Stimulated activated naive B cell treated with anti-CD40 and anti-IgM and Interleukin-4, amounts not matched to agents 10 μg/mL and 1 μg/mL and 100 μg/mL, for 72 hours (primary cell): ENCODE measurements at places on chromosomes 4 and X.

DNA sequence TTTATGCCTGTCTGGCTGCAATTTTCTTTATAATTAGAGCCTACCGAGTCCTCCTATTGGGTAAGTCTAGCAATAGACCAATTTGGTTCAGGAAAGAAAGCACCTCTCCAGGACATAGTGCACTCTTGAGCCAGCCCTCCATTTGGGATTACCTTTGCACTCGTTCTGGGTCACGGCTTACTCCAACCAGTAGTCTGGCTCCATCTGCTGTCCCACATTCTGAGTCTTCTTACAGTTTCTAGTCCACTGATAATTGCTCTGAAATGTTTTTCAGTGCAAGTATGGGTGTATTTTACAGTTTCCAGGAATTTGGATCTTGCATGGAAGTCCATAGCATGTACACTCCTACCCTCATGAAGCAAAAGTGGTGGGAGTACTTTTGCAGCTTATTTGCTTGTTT, 34.8 kb upstream of the USP51 start:
- DNase-seq: no peak

GRCh38 chr4:8427761-8428287, 12.7 kb downstream of the ACOX3 start:
- peak; percentile 28 for DNase-seq

GRCh38 chr4:118962540-118962939, 73.9 kb downstream of the SYNPO2 start:
- no peak for DNase-seq

- DNase-seq: peak; percentile 4
Observed at GRCh38 chrX:101057093-101057714, 5.3 kb upstream of the TRMT2B start.

DNA sequence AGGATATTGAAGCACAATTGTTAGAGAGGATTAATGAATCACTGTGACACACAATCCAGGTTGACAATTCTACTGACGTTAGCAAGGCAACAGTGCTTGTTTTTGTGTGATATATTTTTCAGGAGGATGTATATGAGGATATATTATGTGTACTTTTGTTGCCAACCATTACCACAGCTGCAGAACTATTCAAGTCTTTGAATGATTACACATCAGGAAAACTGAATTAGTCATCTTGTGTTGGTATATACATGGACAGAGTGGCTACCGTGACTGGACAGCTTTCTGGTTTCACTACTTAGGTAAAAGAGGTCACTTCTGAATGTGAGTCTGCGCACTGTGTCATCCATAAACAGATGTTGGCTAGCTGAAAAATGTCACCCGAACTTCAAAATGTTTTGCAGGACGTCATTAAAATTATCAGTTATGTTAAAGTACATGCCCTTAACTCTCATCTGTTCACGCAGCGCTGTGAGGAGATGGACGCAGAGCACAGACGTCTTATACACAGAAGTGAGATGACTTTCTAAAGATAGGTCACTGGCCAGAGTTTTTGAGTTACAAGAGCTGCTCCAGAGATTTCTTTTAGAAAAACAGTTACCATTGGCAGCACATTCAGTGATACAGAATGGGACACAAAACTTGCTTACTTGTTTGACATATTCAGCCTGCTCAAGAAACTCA, 69.0 kb downstream of the MRPL1 start:
- no peak for DNase-seq

- no peak for DNase-seq
Observed at GRCh38 chr4:155822572-155822971, 43.5 kb downstream of the ASIC5 start.

- no peak for DNase-seq
Observed at GRCh38 chrX:129480889-129481288, 42.4 kb downstream of the SMARCA1 start.

GRCh38 chr4:55830716-55831115, 11.1 kb downstream of the EXOC1L start:
- DNase-seq: no peak

DNA sequence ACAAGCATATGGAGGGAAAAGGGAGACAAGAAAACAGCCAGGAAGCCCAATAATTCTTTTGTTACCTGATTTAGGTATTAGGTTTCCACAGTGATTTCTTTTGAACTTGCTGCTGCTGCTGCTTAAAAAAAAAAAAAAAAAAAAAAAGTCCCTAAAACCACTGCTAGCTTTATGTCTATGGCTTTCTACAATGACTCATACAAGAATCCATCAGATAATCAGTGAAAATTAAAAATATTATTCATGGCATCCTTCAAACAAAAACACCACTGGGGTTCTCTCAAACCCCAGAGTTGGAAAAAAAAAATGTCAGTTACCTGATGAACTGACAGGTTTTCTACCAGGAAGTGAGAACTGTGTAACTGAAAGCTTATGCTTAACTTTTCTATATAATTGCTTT, 14.3 kb downstream of the EPHA5 start:
- DNase-seq: no peak

DNA sequence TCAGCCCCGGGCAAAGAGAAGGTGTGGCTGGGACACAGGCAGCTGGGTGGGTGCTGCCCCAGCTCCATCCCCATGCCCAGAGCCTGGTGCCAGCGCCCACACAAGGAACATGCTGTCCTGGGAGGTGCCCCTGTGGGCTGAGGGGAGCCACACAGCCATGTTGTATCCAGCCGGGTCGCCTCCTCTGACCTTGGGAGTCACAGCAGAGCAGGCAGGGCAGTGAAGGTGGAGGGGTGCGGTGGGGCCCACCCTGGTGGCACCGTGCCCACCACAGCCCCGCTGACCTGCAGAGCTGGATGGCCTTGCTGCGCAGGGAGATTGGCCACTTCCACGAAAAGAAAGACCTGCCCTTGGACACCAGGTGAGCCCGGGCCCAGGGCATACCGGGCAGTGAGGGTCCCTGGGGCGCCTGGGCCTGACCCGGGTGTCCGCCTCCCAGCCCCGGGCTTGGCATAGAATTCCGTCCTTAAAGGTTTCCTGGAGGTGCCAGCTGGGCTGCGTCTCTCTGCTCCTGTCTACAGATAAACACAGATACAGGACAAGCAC, 18.7 kb upstream of the ADD1 start:
- no peak for DNase-seq

- DNase-seq: no peak
Observed at GRCh38 chrX:69613946-69614345, 2.0 kb upstream of the EDA start.

- no peak for DNase-seq
Observed at GRCh38 chrX:15546745-15547144, 46.1 kb downstream of the BMX start.

DNA sequence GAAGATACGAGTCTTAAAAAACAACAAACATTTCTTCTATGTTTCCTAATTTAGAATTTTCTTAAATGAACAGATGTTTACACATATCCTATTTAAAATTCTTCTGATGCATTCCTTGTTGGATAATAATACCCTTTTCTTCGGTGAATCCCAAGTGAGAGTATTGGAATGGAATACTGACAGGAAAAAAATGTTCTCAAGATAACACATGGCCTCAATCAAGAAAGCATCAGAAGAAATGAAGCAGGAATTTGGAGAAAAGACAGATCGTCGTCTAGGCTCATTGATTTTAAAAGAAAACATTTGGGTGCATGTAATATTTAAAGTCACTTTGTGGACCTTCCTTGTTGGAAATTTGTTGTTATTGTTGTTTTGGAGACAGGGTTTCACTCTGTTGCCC, 196.9 kb upstream of the ANK2 start:
- no peak for DNase-seq

- no peak for DNase-seq
Observed at GRCh38 chr4:137748616-137749015, 216.3 kb upstream of the PCDH18 start.

- DNase-seq: no peak
Observed at GRCh38 chrX:48695925-48696300, 621 bp upstream of the SUV39H1 start.

- no peak for DNase-seq
Observed at GRCh38 chr4:103996064-103996463, 276.3 kb upstream of the TACR3 start.

- no peak for DNase-seq
Observed at GRCh38 chrX:147779173-147779572, 132.5 kb upstream of the FMR1 start.

DNA sequence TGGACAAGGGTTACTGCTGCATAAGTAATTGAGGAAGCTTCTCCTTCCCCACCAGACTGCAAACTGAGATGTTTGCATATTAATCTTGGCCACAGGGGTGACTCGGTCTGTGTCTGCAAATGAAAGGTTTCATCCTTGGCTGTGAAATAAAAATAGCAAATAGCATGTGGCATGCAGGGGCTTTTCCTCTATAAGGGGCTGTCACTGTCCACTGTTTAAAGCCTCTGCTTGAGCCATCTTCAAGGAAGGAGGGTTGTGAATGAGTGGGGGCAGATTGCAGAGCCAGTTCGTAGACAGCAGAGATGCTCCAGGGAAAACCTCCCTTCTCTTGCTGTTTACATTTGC, 33.3 kb downstream of the TMSB4X start:
- DNase-seq: no peak

- no peak for DNase-seq
Observed at GRCh38 chr4:86971355-86971683, 36.5 kb downstream of the AFF1 start.

- no peak for DNase-seq
Observed at GRCh38 chr4:102483120-102483519, 18.0 kb upstream of the NFKB1 start.

GRCh38 chr4:111174331-111174730, 551.5 kb upstream of the PITX2 start:
- DNase-seq: no peak

- no peak for DNase-seq
Observed at GRCh38 chrX:97397371-97397770, 513.7 kb downstream of the RPA4 start.

DNA sequence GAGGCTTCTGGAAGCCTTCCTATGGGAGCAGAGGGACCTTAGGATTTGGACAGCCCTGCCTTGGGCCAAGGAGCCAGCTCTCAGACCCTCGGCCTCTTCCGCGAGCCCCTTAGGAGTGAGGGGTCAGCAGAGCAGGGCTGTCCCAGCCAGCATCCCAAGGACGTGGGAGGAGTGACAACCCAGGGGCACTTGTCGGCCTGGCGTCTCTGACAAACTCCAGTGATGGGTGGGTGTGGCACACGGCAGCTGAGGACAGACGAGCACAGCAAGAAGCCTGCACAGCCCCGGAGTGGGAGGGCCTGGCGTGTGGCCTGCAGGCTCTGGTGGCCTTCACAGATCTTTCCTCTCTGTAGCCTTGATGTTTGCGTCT, 11.6 kb upstream of the TNIP2 start:
- no peak for DNase-seq

GRCh38 chrX:1111601-1112300, 100.7 kb downstream of the CRLF2 start:
- no peak for DNase-seq

GRCh38 chr4:152189451-152190179, 346.3 kb downstream of the FBXW7 start:
- DNase-seq: no peak

DNA sequence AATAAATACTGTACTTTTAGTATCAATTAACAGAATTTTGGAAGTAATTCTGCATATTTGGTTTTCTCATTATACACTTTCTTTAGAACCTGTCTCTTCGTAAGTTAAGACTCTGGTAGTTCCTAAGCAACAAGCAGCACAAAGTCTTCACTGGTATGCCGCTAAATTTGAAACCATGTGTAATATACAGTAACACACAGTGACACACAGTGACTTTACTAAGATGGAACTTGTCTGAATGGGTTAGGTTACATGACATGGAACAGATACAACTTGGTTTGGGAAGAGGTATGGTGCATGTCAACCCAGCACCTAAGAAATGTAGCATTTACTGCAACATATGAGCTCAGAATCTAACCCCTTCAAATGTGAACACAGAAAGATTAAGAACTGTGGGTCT, 83.5 kb upstream of the PRSS48 start:
- no peak for DNase-seq

DNA sequence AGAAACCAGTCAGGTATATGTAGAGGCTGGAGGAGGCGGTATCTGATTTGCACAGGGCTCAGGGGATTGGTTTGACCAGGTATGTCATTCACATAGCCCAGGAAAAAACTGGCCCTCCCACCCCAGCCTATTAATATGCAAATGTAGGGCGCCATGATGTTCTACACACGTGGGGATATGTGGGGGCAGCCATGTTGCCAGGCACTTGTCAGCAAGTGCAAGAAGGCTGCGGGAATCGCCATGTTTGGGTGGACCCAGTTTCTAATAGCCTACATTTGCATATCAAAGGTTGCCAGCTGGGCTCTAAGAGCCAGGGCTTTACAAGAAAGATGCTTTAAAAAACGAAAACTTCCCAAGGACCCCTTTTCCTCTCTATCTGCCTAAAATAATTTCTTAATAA, 335.1 kb downstream of the SMARCA1 start:
- DNase-seq: no peak

- no peak for DNase-seq
Observed at GRCh38 chr4:8905773-8906667, 34.4 kb upstream of the HMX1 start.

GRCh38 chrX:21741364-21741763, 16.6 kb downstream of the SMPX start:
- DNase-seq: no peak

GRCh38 chr4:22356987-22357596, 158.8 kb downstream of the ADGRA3 start:
- no peak for DNase-seq

GRCh38 chr4:41106081-41106480, 108.3 kb downstream of the APBB2 start:
- DNase-seq: no peak

DNA sequence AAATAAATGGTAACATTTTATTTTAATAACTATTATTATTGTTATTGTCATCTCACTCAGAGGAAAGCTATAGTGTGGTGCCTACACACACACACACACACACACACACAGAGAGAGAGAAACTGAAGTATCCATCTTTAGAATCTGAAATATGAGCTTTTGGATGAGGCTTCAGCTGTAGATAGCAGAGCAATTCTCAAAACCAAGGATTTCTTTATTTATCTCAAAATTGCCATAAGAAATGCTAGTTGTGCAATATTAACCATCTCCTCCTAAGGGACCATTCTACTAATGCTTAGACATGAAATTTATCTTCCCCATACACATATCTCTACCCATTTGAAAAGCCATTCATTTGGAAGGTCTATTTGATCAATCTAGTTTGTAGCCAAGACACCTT, 50.1 kb upstream of the SGMS2 start:
- no peak for DNase-seq

GRCh38 chrX:138921031-138921430, 209.5 kb upstream of the FGF13 start:
- DNase-seq: no peak

GRCh38 chr4:38605181-38605752, 58.7 kb upstream of the KLF3 start:
- DNase-seq: no peak

DNA sequence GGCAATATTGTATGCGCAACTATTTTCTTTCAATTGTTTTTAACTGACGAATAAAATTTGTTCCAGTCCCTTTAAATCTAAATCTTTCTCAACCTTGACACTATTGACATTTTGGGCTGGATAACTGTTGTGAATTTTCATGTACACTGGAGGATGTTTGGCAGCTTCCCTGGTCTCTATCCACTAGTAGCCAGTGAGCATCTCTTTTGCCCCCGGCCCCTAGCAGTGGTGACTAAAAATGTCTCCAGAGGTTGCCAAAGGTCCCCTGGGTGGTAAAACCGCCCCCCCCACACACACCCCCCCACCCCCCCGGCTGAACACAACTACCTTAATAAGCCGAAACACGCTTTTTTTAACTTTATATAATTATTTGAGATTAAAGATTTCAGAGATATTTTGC, 514 bp downstream of the FANCB start:
- no peak for DNase-seq
